ENCODE measurements at places on chromosomes 7 and 10.

GRCh38 chr10:20990604-20991003 is 93.5 kb upstream of the NEBL start:
- H3K4me3 ChIP-seq = no peak overlapping the region
- no peaks in the 10 kb centered on the region for H3K36me3 ChIP-seq
- H3K4me1 ChIP-seq = no peaks in the 10 kb centered on the region
- H3K27me3 ChIP-seq = no peaks in the 10 kb centered on the region
- H3K27ac ChIP-seq = no peak overlapping the region

DNA sequence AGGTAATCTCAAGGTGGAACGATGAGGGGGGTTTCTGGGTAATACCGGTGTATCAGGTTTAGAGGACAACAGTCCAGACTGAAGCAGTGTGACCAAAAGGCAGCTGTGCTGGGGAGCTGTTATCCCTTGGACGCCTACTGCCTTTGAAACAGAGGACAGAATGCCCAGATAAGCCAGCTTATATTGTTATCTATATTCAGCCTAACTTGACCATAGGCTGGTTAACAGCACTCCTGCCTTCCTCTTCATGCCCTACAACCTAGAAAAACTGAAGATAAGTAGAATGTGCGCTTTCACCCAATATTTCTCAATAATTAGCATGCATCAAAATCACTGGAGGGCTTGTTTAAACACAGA is 44.9 kb downstream of the IL6 start:
- H3K36me3 ChIP-seq = peaks cover 2% of the 10 kb centered on the region
- DNase-seq = no peak
- no peaks in the 10 kb centered on the region for H3K4me1 ChIP-seq
- no peak overlapping the region for H3K27ac ChIP-seq
- no peak overlapping the region for H3K4me3 ChIP-seq
- H3K27me3 ChIP-seq = peaks cover 29% of the 10 kb centered on the region

GRCh38 chr10:70461397-70462348 is 16.9 kb upstream of the PALD1 start:
- H3K4me1 ChIP-seq = peaks cover 10% of the 10 kb centered on the region
- DNase-seq = peak; percentile 20
- H3K4me3 ChIP-seq = no peak overlapping the region
- H3K27me3 ChIP-seq = peaks cover 32% of the 10 kb centered on the region

DNA sequence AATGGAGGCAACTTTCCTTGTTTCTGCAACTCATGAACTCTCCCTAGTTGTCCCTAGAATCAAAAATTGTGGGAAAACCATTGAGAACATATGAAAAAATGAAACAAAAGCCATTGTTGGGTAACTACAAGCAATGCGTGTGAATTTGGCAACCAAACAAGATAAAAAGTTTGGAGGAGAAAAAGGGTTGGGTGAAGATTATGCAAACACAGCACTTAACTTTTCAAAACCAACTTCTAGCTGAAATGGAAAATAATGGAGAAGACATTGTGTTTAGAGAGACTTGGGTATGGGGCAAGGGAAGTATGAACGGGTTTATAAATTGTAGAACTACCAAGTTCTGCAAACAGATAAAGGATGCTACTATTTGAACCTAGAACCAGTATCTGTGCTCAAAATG is 89.0 kb upstream of the SVIL start:
- peaks cover 27% of the 10 kb centered on the region for H3K4me1 ChIP-seq
- H3K27me3 ChIP-seq = no peaks in the 10 kb centered on the region
- H3K36me3 ChIP-seq = peaks cover 5% of the 10 kb centered on the region
- peak overlapping the region; percentile 37 for H3K27ac ChIP-seq
- no peak overlapping the region for H3K4me3 ChIP-seq

DNA sequence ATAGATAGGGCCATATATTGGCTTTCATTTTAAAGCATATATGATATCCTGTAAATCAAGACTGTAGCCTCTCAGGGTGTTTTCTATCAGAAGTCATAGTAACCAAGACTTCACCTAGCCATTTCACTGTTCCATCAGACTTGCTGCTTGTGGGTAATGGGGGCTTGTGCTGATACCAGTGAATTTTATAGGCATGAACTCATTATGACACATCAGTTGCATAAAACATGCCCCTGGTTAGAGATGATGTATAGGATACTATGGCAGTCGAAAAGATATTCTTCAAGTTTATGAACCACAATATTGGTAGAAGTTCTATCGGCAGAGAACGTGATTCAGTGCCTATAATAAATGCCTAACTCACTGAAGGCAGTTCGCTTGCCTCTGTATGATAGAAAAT is 206.4 kb downstream of the ITGB1 start:
- no peak overlapping the region for H3K27ac ChIP-seq
- H3K36me3 ChIP-seq = peaks cover 5% of the 10 kb centered on the region
- no peaks in the 10 kb centered on the region for H3K4me1 ChIP-seq
- H3K4me3 ChIP-seq = no peak overlapping the region

DNA sequence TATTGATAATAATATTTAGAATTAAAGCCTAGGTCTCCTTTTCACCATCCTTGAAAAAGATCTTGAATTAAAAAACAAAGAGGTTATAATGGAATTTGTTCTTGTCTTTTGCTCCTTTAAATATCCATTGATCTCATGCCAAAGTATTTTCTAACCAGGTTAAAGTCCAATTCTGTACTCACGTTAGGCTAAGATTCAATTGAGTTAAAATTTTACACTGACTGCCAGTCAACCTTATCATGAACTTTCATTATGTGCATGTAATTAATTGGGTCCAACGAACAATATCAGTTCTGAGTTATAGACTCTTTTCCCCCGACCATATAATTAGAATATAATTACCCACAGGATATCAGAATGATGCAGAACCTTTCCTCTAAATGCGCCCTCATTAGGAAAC is 266.6 kb downstream of the DGKB start:
- no peaks in the 10 kb centered on the region for H3K36me3 ChIP-seq
- H3K27me3 ChIP-seq = no peaks in the 10 kb centered on the region
- no peak overlapping the region for H3K27ac ChIP-seq

- no peaks in the 10 kb centered on the region for H3K4me1 ChIP-seq
- no peak overlapping the region for H3K27ac ChIP-seq
- H3K4me3 ChIP-seq = no peak overlapping the region
- no peak for DNase-seq
- no peaks in the 10 kb centered on the region for H3K27me3 ChIP-seq
- H3K36me3 ChIP-seq = no peaks in the 10 kb centered on the region
These were observed 89.3 kb downstream of the HIP1 start for GRCh38 chr7:75649462-75649861.

DNA sequence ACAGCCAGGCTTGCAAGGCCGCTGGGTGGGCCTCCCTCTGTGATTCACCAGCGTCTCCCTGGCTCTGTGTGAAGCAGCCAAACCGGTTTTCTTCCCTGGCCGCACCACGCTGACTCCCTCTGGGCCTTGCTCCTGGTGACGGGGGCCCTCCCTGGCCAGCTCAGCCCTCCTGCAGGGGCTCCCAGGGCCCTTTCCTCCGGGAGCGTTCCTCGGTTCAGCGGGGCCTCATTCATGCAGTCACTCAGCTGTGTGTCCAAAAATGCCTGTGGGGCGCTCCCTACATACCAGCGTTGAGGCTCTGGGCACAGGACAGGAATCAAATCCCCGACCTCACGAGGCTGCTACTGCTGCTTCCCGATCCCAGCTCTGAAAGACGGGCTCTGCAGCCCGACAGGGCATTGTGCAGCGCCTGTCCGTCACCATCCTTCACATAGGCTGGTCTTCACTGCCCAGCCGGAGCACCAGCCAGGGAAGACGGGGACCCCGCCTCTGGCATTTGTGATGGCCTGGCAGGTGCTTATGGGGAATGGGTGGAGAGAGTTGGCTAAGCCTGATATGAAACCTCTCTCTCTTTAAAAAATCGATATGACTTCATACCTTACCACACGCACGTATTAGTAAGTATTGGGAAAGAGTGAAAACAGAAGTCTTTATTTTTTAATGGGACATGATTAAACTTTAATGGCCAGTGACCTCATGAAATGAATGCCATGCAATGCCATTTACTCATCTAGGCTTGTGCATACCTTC is 110.0 kb upstream of the SHH start:
- H3K4me3 ChIP-seq = no peak overlapping the region
- H3K4me1 ChIP-seq = no peaks in the 10 kb centered on the region
- H3K27ac ChIP-seq = no peak overlapping the region
- no peak for DNase-seq
- peaks cover 11% of the 10 kb centered on the region for H3K27me3 ChIP-seq
- no peaks in the 10 kb centered on the region for H3K36me3 ChIP-seq

- peaks cover 9% of the 10 kb centered on the region for H3K4me1 ChIP-seq
- no peaks in the 10 kb centered on the region for H3K36me3 ChIP-seq
- peaks cover 43% of the 10 kb centered on the region for H3K27me3 ChIP-seq
- DNase-seq = no peak
These were observed 65.2 kb downstream of the PTPRE start for GRCh38 chr10:127971963-127972615.

DNA sequence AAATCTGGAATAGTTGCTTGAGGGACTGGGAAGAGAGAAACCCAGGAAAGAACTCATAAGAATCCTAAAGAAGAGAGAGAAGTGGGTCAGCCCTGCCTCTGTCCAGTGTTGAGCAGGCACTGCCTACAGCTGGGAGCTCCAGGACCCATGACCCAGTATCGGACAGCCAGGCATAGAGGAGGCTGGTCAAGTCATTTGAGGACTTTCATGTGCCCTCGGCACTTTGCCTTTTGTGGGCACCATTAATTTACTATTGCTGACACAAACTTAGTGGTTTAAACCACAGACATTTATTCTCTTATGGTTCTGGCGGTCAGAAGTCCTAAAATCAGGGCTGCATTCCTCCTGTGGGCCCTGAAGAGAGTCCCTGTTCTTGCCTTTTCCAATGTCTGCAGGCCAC is 60.3 kb downstream of the CPXM2 start:
- H3K4me1 ChIP-seq = no peaks in the 10 kb centered on the region
- no peak for DNase-seq
- no peak overlapping the region for H3K27ac ChIP-seq
- peaks cover 8% of the 10 kb centered on the region for H3K27me3 ChIP-seq
- H3K36me3 ChIP-seq = no peaks in the 10 kb centered on the region

- DNase-seq = no peak
- peaks cover 20% of the 10 kb centered on the region for H3K4me1 ChIP-seq
- H3K4me3 ChIP-seq = no peak overlapping the region
- H3K36me3 ChIP-seq = peaks cover 4% of the 10 kb centered on the region
- H3K27me3 ChIP-seq = no peaks in the 10 kb centered on the region
These were observed 77.3 kb upstream of the SVIL start for GRCh38 chr10:29712108-29712507.

DNA sequence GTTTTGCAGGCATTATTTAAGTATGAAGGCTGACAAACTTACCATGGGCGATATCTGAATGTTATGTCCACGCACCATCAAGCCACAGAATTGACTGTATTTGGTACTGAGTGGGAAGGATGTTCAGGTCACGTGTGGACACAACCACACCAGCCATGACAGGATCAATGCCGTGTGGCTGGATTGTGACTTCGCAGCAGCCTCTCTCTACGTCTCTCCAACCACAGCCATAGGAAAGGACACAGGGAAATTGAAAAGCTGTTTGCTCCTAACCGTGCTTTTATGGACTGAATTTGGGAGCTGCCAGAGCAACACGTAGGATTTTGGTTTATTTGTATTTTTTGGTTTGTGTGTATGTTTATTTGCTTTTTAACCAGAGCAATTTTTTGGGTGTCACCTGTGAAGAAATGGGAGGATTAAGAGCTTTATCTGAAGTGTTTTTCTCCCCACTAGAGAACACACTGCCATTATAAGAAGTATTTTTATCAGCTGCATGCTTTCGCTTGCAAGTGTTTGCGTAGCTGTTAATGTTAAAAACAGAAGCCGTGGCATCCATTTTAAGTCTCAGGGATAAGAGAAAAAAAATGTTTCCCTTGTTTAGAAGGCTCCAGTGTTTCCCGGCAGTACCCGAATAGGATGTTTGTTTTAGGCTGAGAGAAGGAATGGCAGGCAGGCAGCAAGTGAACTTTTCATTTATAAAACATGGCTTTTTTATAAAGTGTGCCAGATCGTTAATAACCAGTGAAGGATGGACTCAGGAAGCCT is 401.1 kb upstream of the NFE2L3 start:
- H3K27me3 ChIP-seq = peaks cover 25% of the 10 kb centered on the region
- DNase-seq = no peak
- no peaks in the 10 kb centered on the region for H3K4me1 ChIP-seq
- no peak overlapping the region for H3K27ac ChIP-seq
- H3K36me3 ChIP-seq = no peaks in the 10 kb centered on the region

- H3K27me3 ChIP-seq = no peaks in the 10 kb centered on the region
- H3K36me3 ChIP-seq = peaks cover 2% of the 10 kb centered on the region
- H3K27ac ChIP-seq = no peak overlapping the region
- no peak overlapping the region for H3K4me3 ChIP-seq
- H3K4me1 ChIP-seq = peaks cover 9% of the 10 kb centered on the region
These were observed 50.8 kb upstream of the PPIF start for GRCh38 chr10:79296431-79296830.
